NCI-H1436 (cell line): ENCODE measurements at places on chromosomes 6 and 20.

GRCh38 chr6:33343953-33344611, 26.5 kb upstream of the ZBTB22 start:
- no peak for DNase-seq

- no peak for DNase-seq
Measured at GRCh38 chr20:32780749-32781655, 18.8 kb downstream of the DNMT3B start.

GRCh38 chr6:37101991-37102298, 68.0 kb upstream of the PIM1 start:
- DNase-seq, result no peak

GRCh38 chr20:45052698-45053429, 48.1 kb downstream of the KCNS1 start:
- DNase-seq, result no peak

- DNase-seq, result no peak
Measured at GRCh38 chr20:59813948-59814839, 119.2 kb downstream of the SYCP2 start.

GRCh38 chr6:138600726-138601125, 101.4 kb upstream of the NHSL1 start:
- DNase-seq, result no peak

DNA sequence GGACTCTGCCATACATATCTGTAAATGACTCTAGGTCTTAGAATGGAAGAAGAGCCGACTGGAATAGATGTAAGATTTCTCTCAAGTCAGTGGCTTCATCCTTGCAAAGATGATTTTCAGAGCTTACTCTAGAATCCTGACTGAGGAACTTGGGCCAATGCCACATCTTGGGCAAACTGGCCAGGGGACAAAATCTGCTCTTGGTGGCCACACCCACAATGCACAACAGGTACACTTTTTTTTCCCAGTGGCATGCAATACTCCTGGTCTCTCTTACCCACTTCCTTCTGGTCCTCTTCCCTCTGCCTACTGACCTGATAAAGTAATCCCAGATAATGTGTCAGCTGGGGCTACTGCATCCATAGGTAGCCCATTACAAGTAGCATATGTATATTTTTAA, 13.4 kb downstream of the CLIC5 start:
- no peak for DNase-seq

- no peak for DNase-seq
Measured at GRCh38 chr6:167450626-167451025, 125.7 kb downstream of the TTLL2 start.

DNA sequence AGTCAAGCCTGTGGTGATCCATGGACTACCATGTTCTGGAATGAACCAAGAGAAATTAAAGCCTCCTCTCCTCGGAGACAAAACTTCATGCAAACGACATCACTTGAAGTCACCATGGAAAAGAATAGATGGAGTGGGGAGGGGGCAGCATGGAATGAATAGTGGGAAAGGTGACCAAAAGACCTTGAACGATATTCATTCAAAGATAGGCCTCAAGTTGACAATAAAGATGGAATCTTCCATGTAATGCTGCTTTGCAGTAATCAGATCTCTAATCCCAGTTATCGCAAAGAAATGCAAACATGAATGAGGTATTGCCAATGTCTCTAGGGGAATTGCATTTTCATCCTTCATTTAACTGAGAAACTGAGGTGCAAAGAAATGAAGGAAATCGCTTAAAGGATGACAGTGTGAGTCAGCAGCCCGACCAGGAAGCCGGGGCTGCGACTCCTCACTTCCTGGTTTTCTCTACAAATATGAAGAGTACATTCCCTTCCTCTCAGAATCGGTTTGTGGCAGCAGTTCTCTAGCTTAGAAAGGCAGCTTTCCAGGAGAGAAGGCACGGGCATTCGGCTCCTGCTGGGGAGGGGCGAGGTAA, 65.6 kb upstream of the RREB1 start:
- DNase-seq, result no peak

GRCh38 chr20:33394718-33395117, 6.6 kb downstream of the CDK5RAP1 start:
- DNase-seq, result no peak

- DNase-seq, result no peak
Measured at GRCh38 chr20:49603209-49603627, 35.3 kb upstream of the PTGIS start.

GRCh38 chr6:170018936-170019817, 267.8 kb downstream of the ERMARD start:
- DNase-seq, result no peak

GRCh38 chr20:21609981-21610380, 95.5 kb upstream of the PAX1 start:
- no peak for DNase-seq

GRCh38 chr20:46994341-46994740, 99.7 kb downstream of the EYA2 start:
- no peak for DNase-seq

- DNase-seq, result no peak
Measured at GRCh38 chr20:60262967-60263603, 304.9 kb downstream of the CDH26 start.

DNA sequence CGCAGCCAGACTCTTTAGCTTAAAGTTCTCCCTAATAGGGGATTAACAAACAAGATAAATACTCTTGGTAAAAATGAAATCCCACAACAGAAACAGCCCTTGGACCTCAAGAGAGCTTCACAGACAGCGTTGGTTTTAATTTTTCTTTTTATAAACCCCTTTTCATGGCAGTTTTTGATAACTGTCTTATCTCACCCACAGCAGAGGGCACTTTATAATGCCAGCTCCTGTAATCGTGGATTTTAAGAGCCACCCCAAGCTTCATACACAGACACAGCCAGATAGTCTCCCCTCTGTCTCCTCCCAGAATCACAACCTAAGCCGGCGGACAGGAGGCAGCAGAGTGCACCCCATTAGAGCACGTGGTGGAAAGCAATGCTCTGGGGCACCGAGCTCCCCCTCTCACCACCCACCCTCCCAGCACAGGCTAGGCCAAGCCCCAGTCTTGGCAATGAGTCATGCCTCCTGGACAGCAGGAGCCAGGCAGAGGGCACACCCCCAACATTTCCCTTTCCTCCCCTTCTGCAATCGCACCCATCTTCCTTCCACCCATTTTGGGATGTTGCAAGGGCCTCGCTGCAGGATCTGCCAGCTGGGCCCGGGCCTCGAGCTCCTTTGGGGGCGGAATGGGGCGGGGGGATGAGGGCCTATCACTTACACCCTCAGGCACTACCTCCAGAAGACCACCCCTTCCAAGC, 2.4 kb downstream of the JAG1 start:
- DNase-seq, result no peak

DNA sequence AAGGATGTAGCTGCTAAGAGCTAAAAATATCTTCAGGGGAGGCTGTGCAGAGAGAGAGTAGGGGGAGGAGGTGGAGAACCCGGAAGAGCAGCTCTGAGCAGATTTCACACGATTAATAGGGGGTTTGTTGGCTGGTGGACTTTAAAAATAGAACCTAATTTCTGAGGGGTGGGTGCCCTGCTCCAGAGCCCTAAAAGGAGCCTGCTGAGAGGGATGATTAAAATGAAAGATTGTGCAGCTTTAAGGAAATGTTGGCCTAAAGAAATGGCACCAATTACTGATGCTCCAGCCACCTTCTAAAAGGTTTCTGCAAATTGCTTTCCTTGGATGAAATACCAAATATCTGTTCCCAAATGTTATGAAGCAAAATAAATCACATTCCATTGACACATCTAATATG, 202.8 kb upstream of the BTBD3 start:
- DNase-seq, result no peak

- DNase-seq, result no peak
Measured at GRCh38 chr6:83125425-83125824, 58.0 kb downstream of the DOP1A start.

- DNase-seq, result no peak
Measured at GRCh38 chr6:131014080-131014776, 48.8 kb downstream of the EPB41L2 start.

DNA sequence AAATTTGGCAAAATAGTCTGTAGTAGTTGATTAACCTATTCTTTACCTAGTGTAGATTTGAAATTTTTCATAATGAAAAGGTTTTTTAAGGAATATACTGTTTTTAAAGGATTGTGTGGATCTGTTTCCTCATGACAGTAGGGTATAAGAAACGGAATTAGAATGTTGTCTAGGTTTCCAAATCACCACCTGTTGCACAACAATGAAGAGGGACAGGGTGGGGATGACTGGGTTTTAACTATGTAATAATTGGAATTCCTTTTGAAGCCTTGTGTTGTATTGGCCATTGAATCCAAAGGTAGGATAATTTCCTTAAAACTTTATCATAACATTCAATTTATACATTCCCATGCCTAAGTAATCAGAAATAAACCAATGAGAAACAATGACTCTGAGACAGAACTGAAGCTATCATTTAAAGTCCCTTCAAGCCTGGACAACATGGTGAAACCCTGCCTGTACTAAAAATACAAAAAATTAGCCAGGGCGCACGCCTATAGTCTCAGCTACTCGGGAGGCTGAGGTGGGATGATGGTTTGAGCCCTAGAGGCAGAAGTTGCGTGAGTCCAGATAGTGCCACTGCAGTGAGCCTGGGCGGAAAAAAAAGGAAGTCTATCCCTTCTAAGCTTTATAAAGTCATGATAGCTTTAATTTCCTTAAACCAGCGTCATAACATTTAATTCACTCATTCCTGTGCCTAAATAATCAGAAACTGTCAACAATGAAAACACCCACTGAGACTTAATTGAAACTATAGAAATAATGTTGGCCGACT, 18.3 kb upstream of the SLC17A5 start:
- no peak for DNase-seq

DNA sequence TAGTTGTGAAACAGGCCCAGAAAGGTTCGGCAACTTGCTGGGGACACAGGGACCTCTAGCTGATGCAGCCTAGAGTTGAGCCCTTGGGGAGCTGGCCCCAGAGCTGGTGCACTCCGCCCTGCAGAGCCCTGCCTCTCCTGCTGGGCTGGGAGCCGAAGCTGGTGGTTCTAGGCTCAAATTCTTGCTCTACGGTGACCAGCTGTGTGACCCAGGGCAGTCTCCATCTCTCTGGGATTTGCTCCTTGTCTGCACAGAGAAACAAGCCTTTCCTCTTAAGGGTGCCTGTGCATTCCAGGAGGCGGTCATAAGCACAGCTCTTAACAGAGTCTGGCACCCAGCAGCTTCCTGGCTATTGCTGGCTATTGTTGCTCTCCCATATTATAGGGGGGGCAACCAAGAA, 47.4 kb downstream of the RBM38 start:
- no peak for DNase-seq

GRCh38 chr20:55783381-55783780, 221.9 kb downstream of the CBLN4 start:
- no peak for DNase-seq

DNA sequence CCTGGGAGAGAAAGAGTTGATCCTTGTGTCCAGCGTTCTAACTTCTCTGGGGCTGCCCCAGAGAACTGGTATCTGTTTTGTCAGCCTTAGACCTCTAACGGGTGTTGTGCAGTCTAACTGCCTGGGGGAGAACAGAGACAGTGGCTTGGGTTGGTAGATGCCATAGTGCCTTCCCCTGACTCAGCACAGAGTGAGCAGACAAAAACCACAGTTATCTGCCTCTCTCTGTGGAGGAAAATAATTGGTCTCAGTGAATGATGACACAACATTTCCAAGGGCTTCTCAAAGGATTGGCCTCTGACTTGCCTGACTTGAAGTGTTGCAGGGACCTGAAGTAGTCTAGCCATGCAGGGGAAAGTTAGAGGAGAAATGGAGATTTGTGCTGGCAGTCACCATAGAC, 226.2 kb upstream of the MAN1A1 start:
- DNase-seq, result no peak
